Stimulated activated CD4-positive, alpha-beta T cell treated with anti-CD3 and anti-CD28 coated beads, Interleukin-4, amount 100 ng/mL, for 24 hours (primary cell): ENCODE measurements at places on chromosomes 7 and 10.

- no peak for DNase-seq
Observed at GRCh38 chr10:71135236-71135635, 77.1 kb upstream of the UNC5B start.

DNA sequence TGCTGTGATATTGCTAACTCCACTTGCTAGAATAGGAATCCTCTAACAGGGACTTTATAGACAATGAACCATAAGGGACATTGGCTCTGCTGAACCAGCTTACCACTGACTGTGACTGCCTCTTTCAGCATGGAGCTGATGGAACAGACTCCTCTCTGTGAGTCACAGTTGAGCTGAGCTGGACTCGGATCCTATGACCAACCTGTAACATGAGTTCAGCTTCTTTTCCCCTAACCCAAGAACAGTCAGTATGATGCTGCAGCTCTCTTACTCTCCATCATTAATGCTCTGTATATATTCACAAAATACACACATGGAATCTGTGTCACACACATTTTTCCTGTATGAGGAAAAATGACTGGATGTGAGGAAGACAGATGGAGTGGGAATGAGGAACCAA, 177.9 kb upstream of the BET1 start:
- DNase-seq: no peak

GRCh38 chr7:157643525-157643970, 306.7 kb downstream of the DNAJB6 start:
- no peak for DNase-seq

DNA sequence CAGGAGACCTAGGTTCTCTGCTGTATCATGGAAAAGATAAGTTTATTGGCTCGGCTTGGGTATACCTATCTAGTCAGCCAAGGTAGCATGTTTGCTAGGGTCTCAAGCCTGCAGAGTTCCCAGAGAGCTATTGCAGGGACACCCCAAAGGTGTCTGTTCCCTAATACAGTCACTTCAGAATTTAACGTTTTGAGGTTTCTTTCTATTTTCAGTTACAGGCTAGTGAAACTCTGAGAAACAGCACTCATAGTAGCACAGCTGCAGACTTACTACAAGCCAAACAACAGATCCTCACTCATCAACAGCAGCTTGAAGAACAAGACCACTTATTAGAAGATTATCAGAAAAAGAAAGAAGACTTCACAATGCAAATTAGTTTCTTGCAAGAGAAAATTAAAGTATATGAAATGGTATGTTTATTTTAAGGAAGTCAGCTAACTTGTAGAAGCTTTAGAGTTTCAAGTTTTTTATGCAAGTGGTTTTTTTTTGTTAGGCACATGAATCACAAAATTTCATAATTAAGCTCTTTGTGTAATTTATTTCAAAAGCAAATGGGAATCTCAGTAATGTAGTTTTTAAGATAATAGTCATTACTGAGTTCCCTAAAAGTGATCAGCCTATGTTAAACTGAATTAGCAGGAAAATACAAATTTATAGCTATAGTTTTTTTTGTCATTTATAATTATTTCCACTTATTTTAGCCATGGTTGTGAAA, 54.9 kb downstream of the AKAP9 start:
- no peak for DNase-seq

DNA sequence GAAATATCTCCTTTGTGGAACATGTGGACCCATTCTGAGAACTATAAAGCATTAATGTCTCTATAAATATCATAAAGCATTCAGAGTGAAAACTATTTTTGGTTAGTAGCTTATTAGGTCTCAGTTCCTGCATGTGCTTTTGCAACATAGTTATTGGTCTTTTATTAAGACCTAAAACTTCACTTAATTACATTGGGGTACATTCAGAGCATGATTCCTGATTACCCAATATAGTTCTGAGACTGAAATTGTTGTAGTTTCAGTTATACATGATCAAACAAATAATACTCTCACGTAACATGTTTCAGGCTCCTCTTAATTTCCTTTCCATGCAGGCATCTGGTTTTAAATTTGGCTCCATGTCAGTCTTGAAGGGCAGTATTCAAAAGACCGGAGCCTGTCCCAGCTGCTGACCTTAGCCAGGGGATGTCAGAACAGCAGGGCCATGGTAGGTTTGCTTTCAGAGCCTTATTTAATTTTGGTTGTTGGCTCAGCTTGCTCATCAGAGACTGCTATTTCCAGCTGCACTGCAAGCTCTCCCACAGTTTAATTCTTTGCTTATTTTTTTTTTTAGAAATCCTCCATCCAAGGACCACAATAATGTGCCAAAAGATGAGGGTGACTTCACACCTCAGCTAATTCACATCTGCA, 447.8 kb upstream of the FZD8 start:
- no peak for DNase-seq

DNA sequence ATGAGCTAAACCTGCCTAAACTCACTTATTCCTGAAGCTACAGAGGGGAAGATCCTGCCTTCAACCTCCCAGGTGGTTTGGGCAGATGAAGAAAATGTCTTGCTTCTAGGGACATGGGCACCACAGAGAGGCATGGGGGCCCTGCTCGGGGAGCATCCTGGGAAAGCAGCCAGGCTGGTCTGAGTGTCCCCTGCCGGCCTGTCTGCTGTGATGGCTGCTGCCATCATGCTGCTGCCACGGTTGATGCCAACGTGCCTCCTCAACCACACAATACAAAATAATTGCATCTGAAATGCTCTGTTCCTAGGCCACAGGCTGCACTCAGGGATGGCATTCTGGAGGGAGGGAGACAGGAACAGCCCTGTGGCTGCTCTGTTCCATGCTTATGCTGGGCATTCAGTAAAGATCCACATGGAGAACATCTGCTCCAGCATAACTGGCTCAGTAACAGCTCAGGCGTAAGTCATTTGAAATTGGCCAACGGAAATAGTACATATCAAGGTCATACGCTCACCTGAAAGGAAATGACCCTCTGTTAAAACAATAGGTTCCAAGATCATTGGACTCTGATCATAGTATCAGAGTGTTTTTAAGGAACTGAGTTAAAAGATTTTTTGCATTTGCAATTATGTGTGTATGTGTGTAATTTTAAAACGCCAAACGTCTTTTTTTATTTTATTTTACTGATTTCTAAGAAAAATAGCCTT, 299.0 kb downstream of the TNS3 start:
- no peak for DNase-seq

GRCh38 chr7:112981966-112982365, 104.7 kb downstream of the GPR85 start:
- no peak for DNase-seq

DNA sequence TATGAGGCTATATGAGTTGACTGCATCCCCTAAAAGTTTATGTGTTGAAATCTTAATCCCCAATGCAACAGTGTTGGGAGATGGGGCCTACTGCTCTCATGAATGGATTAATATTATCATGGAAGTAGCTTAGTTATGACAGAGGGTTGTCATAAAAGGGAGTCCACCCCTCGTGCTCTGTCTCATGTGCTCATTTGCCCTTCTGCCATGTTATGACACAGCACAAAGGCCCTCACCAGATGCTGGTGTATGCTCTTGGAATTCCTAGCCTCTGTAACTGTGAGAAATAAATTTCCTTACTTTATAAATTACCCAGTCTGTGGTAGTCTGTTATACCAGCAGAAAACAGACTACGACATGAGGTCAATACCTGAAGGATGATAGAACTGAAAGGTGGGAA, 17.6 kb upstream of the PANK1 start:
- no peak for DNase-seq

DNA sequence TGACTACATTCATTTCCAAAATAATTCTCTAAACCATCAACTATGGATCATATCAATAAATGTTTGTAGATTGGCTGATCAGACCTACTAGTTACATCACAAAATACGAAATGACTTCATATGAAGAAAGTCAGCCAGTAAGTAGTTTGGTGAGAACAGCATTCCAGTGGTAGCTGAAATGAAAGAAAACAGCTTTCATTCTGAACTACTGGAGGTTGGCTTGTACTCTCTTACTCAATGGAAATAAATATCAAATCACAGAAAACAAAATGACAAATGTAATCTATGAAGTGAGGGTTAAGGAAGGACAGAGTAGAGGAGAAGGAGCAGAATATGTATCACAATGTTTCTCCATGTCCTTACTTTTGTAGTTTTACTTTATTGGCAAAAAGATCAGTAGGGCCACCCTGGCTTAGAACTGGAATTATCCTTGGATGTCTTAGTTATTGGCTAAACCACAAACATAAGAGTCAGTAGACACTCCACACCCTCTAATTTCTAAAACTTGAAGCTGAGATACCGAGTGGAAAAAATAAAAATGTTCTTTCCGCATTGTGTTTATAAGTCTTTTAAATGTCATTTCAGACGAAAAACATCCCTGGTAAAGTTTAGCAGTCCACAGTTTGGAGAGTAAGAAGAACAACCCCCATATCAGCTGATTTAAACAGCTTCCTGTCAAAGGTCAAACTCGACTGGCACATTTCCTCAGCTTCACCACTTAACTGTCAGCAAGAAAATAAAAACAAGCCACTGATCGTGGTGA, 74.0 kb upstream of the DGKI start:
- DNase-seq: no peak

DNA sequence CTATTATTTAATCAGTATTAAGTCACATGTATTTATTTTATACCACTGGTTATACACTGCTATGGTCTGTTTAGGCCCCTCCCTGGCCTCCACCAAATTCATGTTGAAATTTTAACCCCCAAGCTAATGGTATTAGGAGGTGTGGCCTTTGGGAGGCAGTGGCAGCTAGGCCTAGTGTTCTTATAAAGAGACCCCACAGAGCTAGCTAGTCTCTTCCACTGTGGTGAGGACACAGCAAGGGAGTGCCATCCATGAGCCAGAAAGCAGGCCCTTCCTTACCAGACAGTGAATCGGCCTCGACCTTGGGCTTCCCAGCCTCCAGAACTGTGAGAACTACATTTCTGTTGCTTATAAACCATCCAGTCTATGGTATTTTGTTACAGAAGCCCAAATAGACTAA, 28.7 kb downstream of the RBM48 start:
- no peak for DNase-seq

DNA sequence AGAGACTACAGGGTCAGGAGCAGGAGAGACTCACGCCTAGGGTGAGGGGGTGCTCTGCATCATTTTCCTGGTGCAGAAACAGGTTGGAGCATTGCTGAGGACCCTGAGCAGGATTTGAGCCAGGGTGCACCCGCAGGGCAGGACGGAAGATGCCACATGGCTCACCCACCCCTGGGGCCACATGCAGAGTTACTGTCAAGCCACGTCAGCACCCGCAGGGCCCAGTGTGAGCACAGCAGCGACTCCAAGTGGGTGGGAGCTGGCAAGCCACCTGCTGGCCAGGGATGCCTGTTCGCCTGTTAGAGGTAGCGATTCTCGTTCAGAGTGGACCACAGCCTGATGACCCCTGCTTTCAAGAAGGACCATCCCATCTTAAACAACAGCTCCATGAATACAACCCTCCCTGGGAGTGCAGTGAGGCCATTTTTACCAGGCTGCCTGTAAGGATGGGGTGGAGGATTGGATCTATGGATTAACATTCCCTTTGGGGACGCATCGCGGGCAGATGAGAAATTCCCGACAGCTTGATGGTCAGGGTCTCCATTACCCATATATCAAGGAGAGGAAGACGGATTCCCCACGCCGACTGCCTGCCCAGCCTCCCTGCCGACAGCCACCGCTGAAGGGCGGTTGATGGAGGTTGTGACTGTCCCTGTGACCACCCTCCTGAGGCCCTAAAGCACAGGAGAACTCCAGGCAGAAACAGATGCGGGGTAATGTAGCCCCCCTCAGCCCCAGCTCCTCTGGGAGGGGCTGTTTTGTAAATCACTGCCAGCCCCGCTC, 101.1 kb upstream of the RET start:
- no peak for DNase-seq

DNA sequence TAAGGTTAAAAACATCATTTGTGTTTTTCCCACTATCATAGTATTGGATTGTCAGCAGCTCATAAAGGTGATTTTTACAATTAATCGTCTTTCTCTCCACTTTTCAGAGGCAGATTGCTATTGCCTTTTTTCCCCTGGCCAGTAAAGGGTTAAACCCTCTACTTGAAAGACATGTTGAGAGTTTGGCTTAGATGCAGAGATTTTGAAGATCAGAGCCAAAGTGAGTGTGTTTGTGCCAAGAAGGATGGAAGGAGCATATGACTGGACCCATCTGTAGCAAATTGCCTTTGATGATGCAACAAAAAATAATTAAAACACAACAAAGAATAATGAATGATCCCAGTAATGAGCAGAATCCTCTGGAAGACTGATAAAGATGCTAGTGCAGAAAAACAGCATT, 373.1 kb downstream of the MALRD1 start:
- DNase-seq: no peak

DNA sequence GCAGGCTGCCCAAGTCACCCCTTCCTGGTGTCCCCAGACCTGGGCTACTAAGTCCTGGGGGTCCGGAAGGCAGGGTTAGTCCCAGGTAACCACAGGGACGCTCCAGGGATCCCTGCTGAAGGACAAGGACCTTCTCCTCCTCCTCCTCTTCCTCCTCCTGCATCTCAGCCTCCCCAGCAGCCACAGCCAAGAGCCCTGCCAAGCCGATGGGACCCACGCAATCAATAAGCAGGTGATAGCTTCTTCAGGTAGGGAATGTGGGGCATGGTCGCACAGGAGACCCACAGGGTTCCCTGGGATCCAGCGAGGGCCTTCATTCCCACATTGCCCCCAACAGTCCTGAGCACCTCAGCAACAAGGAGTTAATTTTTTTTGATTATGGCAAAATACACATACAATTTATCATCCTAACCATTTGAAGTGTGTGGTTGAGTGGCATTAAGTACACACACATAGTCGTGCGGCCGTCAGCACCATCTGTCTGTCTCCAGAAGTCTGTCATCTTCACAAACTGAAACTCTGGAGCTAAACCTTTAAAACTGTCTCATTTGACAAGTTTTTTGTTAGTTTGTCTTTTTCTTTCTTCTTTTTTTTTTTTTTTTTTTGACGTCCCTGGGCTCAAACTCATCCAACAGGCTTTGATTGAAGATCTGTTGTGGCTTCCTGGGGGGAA, 12.1 kb downstream of the CRYGN start:
- no peak for DNase-seq

- no peak for DNase-seq
Observed at GRCh38 chr7:45591101-45591906, 17.1 kb downstream of the ADCY1 start.

GRCh38 chr10:24132741-24133140, 76.2 kb upstream of the KIAA1217 start:
- DNase-seq: no peak

DNA sequence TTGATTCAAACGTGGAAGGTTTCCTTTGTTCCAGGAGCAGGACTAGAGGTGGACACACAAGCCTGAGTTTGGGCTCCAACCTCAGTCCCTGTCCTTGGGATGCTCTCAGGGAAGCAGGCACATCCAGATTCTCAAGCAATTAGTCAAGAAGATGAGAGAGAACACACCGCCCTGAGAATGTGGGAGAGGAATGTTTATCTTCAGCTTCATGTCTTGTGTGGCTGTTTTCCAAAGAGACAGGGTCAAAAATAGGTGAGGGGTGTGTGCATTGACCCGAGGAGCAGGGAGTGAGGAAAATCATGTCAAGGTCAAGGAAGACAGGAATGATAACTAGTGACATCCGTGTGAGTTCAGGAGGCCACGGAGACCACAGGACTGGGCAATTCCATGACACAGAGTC, 472.2 kb upstream of the C7orf33 start:
- DNase-seq: no peak
